ENCODE measurements at places on chromosomes 12 and 14.

- DNase-seq: no peak
Observed at GRCh38 chr12:96007729-96008128, 11.6 kb upstream of the HAL start.

GRCh38 chr12:93677195-93678064 is at the start of gene CRADD:
Gene CRADD, plus strand, starts transcription at chr12:93677375.
- peak; percentile 99 for DNase-seq

DNA sequence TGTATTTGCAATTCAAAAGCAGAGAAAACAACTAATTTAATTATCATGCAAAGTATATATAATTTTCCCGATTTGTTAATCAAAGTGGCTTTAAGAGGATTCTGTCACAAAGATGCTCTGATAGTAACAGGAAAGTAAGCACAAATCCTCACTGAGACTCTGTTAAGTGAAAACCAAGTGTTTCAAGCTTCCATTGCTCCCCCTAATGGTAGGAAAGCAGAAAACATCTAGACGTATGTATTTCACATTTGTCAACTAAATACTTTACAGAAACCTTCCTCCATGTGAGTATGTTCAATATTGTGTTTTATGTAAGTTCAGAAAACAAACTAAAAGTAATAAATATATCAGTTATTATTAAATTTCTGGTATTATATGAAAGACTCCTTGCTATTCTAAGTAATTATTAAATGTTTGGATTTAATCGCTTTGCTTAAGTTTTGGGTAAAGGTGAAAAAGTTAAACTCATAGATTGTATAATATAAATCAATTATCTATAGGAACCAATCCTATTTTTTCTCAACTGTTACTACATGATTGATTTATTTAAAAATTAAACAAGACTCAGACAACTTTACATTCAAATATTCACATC is 1.5 kb upstream of the NTS start:
- peak; percentile 74 for DNase-seq

- DNase-seq: no peak
Observed at GRCh38 chr12:55767156-55767555, 24.2 kb downstream of the GDF11 start.

- peak; percentile 92 for DNase-seq
Observed at GRCh38 chr12:75816897-75817296, 214.7 kb downstream of the PHLDA1 start.

DNA sequence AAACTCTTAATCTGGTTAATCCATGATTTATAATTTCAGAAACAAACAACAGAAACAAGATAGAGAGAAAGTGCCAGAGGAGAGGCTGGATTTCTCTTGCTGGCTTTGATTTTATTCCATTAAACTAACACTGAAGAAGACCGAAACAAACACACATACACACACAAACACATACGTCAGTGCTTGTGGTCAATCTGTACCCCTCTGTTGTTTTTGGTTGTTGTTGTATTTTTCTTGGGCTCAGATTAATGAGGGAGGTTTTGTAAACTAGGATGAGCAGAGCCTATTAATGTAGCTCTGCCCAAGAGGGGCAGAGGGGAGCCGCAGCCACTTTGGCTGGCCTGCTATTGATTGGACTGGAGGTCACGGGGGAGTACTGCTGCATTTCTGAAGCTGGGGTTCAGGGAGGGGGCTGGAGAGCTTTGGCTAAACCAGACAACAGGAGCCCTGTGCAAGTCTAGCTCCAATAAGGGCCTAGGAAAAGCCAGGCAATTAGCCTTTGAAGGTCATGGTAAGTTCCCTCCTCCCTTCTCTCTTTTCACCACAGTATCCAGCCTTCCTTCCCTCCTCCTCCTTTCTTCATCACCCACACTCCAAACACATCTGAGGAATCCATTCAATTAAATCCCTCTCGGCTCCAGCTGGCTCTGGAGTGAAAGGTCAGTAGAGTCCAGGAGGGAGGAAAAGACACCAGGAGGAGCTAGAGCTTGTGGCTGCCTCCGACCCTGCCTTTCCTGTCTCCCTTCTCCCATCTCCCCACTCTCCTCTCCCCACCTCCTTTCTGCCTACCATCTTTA is 344.1 kb upstream of the LMO3 start:
- no peak for DNase-seq

DNA sequence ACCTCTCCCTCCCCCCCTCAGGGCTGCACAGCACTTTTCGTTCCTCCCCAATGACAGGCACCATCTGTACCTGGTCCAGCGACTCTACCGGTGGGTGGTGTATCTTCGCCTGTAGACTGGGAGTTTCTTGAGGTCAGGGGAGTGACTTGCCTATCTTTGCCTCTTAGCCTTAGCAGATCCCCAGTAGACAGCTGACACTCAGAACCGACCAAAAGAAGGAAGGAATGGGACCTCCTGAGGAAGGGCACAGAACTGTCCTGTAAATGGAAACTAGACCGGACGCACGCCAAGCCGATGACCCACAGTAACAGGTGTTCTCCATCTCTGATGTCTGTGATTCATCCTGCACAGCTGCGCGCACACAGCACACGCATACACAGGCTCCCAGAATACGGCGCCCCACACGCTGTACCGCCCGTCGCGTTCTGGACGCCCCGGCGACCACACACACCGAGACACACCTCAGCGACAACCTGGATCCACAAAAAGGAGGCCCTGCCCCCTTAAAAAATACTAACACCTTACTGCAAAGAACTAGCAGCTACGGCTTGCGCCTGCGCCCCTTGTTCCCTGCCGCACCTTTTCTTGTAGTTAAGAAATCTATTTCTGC is 673 bp upstream of the TTC9 start:
- DNase-seq: peak; percentile 13

- DNase-seq: peak; percentile 44
Observed at GRCh38 chr12:51442324-51442723, 17.7 kb downstream of the SLC4A8 start.

GRCh38 chr12:10395390-10395998 is 5.7 kb upstream of the KLRK1 start:
- DNase-seq: peak; percentile 27

GRCh38 chr14:75331471-75331870 is 52.8 kb downstream of the FOS start:
- DNase-seq: no peak

DNA sequence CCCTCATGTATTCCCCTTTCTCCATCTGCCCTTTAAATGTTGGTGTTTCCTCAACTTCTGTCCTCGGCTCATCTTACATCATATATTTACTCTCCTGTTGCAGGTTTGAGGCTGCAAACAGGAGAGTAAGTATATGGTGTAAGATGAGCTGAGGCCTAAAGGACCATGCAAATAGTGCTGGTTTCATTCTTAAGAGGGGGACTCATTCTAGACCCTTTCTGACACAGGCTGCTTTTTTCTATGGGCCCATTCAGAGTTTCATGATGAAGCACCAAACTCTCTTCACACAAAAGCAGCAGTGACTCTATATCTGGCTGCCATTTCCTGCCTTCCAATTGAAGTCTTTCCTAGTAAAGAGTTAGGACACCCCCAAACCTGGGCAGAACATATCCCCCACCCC is 218.5 kb downstream of the PHLDA1 start:
- no peak for DNase-seq

DNA sequence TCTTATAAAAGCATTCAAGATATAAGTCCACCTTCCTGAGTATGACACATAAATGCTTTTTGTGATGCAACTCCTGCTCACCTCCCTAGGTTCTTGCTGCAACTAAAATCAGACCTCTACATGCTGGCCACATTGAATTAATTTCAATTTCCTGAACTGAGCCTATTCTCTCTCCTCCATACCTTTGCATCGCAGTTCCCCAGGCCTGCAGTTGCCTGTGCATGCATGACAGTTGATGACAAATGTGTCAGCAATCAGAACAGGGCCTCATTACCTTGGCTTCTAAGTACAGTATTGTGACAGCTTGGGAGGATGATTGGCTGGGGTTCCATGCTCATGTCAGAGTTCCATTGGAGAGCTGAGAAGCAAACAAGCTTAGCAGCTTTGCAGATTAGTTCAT is 3.9 kb upstream of the TM7SF3 start:
- no peak for DNase-seq

- DNase-seq: no peak
Observed at GRCh38 chr14:34754687-34755086, 40.3 kb upstream of the CFL2 start.

DNA sequence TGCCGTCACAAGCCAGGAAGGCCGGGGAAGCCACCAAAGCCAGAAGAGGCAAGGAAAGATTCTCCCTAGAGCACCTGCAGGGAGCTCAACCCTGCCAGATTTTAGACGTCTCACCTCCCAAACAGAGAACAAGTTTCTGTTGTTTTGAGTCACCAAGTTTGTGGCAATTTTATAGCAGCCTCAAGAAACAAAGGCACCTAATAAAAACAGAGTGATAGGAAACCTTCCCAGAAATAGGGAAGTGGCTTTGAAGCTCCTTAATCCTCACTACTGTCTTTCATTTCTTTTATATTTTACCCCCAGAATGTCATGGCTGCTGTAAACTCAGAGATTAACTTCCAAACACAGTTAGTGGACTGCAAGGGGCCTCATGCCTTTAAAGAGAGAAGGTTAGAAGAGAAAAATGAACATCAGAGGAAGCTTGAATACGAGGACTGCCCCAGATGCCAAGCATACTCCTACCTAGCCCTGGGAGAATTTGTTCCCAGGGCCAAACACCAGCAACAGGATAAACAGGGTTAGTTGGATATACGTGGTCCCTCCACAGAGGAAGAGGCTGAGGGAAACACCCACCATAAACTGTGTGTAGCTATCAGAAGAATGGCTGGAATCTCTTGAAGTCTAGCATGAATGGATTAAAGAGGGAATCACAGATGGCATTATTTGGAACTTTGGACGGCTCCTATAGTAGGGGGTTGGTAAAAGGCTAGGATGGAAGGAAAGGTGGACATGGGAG is 148.3 kb downstream of the KCNA5 start:
- DNase-seq: no peak

DNA sequence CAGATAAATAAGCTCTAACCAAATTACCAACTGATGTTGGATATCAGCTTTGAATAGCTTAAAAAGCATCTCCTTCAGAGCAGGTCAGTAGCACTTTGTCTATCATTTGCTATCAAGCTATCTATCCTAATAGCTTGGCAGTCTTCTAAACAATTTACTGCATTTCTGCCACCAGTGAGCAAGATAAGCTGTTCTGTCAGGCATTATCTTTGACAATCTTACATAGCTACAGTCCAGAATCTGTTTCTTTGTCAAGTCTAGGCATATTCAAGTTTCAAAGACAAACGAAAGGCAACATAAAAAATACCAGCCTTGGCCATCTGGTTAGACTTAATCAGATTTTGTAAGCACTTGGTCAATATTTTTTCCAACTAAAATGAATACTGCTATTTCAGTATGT is 5.6 kb downstream of the ARMH4 start:
- DNase-seq: no peak

DNA sequence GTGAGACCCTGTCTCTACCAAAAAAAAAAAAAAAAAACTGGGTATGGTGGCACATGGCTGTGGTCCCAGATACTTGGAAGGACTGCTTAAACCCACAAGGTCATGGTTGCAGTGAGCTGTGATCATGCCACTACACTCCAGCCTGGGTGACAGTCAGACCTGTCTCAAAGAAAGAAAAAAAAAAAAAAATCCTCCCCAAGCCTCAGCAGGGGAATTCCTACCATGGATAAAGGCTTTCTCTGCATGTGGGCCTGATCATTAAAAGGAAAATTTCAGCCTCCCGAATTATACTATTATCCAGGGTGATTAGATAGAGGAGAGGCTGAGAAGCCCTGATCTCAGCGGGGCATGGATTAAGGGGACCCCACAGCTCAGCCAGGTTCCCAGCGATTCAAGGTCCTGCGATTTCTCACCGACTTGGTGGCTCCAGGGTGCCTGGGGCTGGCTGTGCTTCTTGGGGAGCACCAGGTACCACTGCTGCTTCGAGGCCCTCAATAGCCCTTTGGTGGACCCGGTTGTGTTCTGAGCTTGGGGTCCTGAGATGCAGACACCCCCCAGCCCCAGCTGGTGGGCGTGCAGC is 5.6 kb downstream of the SH2B3 start:
- no peak for DNase-seq

GRCh38 chr14:34199585-34199984 is 248.7 kb upstream of the EGLN3 start:
- no peak for DNase-seq

- DNase-seq: no peak
Observed at GRCh38 chr14:94466706-94467370, 9.2 kb downstream of the SERPINA9 start.

- DNase-seq: no peak
Observed at GRCh38 chr14:103650213-103650612, 21.2 kb downstream of the KLC1 start.

- peak; percentile 78 for DNase-seq
Observed at GRCh38 chr14:22084393-22085281, 411.0 kb upstream of the OR4E1 start.

DNA sequence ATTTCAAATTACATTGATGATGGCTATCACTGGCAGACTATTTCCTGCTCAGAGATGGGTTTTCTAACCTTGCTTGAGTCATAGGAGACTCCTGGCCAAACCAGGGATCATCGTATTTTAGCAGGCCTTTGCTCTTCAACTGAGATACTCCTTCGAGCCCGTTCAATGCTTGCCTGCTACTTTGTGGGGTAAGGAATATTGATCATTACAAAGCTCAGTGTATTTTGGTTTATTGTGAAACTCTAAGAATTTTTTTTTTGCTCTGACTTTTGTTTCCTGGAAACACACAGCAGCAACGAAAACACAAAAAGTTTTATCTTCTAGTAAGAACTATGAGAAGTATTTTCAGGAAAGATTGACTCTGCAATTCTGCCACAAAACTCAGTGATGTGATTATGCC is 4.1 kb downstream of the GPRC5D start:
- no peak for DNase-seq

- no peak for DNase-seq
Observed at GRCh38 chr12:16034136-16034817, 123.1 kb downstream of the DERA start.

GRCh38 chr14:59507063-59507751 is 22.9 kb downstream of the JKAMP start:
- DNase-seq: peak; percentile 53

Measured in lung microvascular endothelial cell (primary cell).